ENCODE measurements at places on chromosomes 13 and 19.
A peak's percentile ranks its signal among the peaks of the same experiment; 100 is the strongest.

- no peak for DNase-seq
Observed at GRCh38 chr13:26225896-26226617, 3.9 kb upstream of the RNF6 start.

DNA sequence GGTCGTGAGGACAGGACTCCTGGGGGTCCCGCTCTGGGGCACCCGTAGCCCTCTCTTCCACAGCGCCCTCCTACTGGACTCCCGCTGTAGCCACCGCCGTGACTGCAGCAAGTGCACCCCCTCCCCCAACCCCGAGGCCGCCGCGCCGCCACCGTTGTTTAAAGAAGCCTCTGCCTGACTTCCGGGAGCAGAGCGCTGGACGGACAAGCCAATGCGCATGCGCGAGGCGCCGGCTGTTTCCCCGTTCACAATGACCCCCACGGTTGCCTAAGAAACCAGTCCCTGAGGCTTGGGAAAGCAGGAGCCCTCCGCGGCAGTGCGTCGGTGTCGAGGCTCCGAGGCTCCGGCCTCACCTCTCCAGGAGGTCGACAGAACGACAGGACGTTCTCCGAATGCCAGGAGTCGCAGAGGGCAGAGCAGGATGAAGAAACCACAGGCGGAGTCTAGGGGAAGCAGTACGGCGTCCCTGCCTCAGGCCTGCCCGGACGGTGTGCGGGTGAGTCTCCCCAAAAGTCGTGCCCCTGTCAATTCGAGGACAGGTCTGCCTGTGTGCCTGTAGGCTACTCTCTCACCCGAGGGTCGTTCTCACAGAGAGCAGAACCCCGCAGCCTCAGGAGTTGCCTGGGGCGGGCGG lies 70.5 kb upstream of the ZNF420 start:
- DNase-seq = no peak

DNA sequence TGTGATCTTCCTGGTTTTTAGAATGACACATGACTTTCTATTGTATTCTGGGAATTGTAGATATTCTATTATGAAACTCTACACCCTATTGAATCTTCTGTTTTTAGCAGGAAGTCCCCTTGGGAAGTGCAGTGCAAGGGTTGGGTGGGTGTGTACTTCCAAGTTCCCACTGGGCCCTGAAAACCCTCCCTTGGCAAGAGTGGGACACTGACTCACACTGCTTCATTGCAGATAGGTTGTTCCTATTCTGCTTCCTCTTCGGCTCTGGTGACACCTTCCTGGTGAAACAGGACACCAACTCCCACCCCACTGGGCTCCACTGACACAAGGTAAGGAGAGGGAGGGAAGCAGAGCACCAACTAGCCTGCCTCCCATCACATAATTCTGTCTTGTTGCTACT lies 121.8 kb downstream of the KCTD12 start:
- no peak for DNase-seq

DNA sequence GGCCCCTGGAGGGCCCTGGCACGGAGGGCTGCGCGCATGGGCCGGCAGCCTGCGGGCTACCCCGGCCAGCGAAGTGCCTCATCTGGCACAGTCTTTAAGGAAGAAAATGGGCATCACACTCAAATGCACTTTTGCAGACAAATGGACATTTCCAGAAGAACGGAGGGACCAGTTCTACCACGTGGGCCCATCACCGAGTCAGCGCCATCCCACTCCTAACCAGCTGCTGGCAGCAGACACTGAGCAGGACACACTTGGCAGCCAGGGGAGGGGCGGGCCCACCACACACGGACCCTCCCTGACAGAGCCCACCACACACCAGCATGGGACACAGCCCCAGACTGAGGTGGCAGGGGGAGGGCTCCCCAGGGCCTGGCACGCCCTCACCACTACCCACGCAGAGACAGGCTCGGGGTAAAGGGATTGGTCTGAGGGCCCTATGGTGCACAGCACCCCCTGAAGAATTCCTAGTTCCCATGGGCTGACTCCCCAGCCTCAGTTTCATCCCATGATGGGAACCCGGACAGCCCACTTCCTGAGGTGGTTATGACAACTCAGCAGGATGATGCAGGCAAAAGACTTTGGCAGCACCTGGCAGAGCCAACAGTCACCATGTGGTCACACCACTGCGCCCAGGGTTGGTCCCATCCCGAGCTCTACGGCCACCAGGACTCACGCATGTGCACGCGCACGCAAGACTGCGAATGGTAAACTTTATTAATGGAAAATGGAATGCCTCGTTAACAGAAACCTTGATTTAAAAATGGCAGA lies 18.7 kb upstream of the TINCR start:
- no peak for DNase-seq

- no peak for DNase-seq
Observed at GRCh38 chr13:79227418-79227817, 178.6 kb downstream of the RBM26 start.

- DNase-seq = no peak
Observed at GRCh38 chr13:31949486-31949885, 82.1 kb upstream of the FRY start.

DNA sequence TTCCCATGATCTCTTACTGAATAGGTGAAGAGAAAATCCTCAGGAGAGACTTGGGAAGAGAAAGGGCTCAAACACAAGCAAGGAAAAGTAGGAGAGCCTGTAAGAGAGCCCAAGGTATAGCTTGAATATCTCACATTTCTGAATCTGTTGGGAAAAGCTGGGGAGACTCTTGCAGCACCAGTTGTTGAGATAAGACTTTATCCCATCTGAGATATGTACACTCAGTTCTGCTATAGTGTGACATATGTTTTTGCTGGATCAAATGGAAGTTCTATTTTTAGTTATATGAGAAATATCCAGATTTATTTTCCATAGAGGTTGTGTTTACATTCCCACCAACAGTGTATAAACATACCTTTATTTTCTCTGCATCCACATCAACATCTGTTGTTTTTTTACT lies 246.1 kb downstream of the NDFIP2 start:
- DNase-seq = no peak

DNA sequence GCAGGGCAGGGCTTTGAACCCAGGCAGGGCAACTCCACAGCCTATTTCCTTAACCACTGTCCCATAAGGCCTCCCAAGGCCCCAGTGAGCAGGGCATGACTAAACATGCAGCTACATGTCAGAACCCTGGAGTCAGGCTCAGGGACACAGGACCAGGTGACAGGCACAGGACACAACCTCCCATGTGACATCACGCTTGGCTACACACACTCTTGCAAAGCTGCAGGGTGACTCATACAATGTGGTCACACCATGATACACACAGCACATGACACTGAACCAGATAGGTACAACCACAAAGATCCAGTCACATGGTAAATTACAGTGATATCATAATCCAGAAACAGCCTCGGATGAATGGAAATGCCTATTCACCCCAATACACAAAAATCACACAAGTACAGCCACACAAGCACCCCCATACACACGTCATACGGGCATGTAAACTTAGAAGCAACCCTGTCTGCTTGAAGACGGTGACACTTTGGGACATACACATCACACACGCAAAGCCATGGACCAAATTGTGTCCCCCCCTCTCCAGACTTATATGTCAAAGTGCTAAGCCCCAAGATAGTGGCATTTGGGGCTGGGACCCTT lies 14.5 kb downstream of the KLK4 start:
- DNase-seq = no peak

- DNase-seq = no peak
Observed at GRCh38 chr19:21586311-21587116, 81.1 kb downstream of the ZNF429 start.

- DNase-seq = no peak
Observed at GRCh38 chr13:25951831-25952230, 100.0 kb downstream of the SHISA2 start.

DNA sequence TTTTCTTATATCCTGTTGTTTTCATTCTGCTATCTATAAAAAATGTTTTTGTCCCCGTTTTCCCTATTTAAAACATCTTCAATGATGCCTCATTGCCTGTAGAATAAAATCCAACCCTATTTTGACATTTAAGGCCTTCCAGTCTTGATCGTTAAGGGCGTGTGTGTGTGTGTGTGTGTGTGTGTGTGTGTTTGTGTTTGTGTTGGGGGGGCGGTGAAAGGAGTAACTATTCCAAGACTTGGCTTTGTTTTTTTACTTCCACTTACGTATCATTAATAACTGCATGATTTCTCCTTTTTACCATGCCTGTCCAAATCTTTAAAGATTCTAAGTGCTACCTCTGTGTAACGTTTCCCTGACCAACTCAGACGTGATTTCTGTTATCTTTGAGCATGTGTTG lies 784 bp downstream of the PIBF1 start:
- no peak for DNase-seq

GRCh38 chr19:30374539-30374864 lies 2.3 kb downstream of the ZNF536 start:
- DNase-seq = no peak

DNA sequence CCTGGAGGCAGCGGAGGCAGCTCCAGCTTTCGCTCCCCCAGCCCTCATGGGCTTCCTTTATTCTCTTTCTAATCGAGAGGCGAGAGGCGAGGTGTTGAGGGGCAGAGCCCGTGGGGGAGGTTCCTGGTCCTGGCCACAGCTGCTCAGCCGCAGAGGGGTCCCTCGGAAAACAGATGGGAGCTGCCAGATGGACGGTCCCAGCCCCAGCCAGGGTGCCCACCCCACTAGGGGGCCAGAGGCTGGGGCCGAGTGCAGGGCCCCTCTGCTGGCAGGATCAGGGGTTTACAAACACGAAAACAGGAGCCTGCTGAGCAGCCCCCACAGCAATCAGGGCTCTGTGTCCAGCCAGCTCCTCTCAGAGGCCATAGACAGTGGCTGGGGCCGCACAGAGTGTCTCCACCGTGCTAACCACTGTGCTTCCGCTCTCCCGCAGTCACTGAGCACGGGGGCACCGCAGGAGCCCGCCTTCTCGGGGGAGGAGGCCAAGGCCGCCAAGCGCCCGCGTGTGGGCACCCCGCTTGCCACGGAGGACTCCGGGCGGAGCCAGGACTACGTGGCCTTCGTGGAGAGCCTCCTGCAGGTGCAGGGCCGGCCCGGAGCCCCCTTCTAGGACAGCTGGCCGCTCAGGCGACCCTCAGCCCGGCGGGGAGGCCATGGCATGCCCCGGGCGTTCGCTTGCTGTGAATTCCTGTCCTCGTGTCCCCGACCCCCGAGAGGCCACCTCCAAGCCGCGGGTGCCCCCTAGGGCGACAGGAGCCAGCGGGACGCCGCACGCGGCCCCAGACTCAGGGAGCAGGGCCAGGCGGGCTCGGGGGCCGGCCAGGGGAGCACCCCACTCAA lies 182.2 kb downstream of the KDM4B start:
- DNase-seq = peak; percentile 73

DNA sequence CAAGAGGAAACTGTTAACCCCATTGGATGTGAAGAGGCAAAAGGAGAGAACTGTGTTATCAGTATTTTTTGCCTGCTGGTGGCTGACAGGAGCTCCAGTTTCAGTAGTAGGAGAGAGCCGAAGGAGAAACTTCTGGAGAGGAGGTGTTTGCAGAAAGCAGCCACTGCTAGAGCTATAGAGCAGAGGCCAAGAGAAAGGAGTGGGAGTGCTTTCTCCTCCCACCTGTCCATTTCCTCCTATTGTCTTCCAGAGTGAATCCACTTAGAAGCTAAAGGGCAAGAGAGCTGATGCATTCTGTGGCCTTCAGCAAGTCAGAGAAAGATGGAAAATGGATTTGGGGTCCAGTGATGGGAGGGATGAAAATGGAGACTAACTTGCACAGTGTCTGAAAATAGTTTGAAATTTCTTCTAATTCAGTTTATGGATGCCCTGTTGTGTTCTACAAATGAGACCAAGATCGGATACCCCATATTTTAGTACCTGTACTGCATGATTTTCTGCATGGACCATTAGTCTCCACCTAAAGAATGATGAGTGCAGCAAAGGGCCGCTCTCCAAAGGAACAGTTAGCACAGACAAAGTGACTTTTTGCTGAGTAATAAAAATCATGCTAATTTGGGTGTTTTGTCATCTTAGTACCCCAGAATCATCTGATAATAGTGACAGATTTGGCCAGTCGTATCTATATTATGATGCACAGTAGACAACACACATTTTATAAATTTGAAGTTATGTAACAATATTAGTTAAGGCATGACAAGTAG lies 10.7 kb downstream of the HS6ST3 start:
- DNase-seq = no peak

DNA sequence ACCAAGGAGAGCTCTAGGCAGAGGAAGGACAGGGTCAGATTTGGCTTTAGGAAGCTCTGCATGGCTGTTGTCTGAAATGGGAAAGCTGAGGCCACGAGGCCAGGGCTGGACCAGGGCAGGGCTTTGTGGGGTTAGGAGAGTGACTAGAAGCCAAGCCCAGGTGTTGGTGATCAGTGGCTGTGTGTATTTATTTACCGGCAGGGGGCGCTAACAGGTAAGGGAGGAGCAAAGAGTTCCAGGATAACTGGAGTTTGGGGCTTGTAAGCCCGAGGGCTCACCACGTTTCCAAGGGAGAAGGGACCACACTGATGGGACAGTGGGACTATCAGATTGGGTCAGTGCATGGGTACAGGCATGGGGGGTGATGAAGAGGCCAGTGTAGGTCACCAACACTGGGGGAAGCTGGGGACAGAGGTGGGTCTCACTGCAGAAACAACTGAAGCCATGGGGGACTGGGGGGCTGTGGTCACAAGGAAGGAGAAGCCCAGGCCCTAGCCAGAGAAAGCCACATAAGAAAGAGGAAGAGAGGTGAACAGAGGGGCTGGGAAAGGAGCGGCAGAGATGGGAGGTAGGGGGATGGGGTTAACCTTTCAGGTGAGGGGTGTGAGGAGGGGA lies 3.9 kb downstream of the TMEM147 start:
- peak; percentile 61 for DNase-seq

Measured in NCI-H524 (cell line).